ENCODE measurements at places on chromosomes 4 and X.

GRCh38 chrX:74421036-74421739, at the start of gene SLC16A2:
SLC16A2 (plus strand) TSS chrX:74421493; CDS start chrX:74421638, 145 bp downstream.
- no peak for DNase-seq

GRCh38 chr4:102778720-102779119, 18.0 kb upstream of the MANBA start:
- DNase-seq = no peak

GRCh38 chr4:79854856-79855502, 218.1 kb downstream of the ANTXR2 start:
- no peak for DNase-seq

- peak; percentile 9 for DNase-seq
Measured at GRCh38 chr4:155353923-155354540, 22.7 kb downstream of the MAP9 start.

GRCh38 chr4:163448540-163449203, 24.9 kb downstream of the TKTL2 start:
- no peak for DNase-seq

- no peak for DNase-seq
Measured at GRCh38 chrX:74535408-74536151, 78.8 kb downstream of the RLIM start.

GRCh38 chr4:2482192-2482591, 13.3 kb downstream of the RNF4 start:
- no peak for DNase-seq

GRCh38 chr4:68655764-68656444, 14.5 kb downstream of the UGT2B15 start:
- DNase-seq = no peak

GRCh38 chr4:118883861-118884260, 4.8 kb upstream of the SYNPO2 start:
- no peak for DNase-seq

- DNase-seq = no peak
Measured at GRCh38 chrX:131861088-131861787, 161.9 kb upstream of the STK26 start.

DNA sequence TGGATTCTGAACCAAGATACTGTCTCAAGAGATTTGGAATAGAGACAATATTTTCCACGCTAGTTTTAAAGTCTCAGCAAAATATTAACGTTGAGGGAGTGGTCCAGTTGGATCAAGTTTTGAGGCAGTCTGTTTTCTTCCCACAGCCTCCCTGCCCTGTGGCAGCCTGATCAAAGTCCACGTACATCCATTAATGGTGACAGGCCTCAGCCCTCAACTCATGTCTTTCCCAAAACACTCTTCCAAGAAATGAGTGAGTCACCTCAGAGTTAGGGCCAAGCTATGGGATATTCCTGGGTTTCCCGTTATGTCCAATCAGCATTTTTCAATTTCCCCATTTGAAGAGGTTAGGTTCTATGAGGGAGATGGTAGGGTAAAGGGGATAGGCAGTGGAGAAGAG, 28.5 kb downstream of the EGFL6 start:
- no peak for DNase-seq

- no peak for DNase-seq
Measured at GRCh38 chrX:136585960-136586359, 53.9 kb downstream of the VGLL1 start.

- peak; percentile 16 for DNase-seq
Measured at GRCh38 chr4:155787113-155787710, 28.4 kb downstream of the GUCY1B1 start.

- DNase-seq = no peak
Measured at GRCh38 chr4:46909078-46909477, at the start of gene COX7B2. COX7B2 (minus strand) TSS chr4:46909245; CDS start chr4:46735192, 174,053 bp downstream.

- DNase-seq = no peak
Measured at GRCh38 chr4:42490015-42490414, 92.7 kb downstream of the SHISA3 start.

DNA sequence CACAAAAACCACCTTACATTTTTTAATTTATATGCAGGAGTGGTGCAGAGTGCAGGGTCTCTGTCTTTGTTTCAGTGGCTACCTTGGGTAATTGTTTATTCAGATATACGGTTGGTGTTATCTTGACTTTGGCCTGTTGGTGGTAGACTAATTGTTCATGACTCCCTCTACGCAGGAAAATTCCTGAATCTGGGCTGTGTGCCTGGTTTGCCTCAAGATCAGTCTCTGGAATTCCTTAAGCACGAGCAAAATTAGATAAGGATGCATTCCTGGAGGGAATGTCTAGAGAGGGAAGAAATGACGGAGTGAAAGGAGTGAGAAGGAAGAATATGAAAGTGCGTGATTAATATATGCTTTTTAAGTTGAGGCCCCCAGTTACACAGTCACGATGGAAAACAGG, 576.9 kb upstream of the PCDH10 start:
- DNase-seq = no peak

DNA sequence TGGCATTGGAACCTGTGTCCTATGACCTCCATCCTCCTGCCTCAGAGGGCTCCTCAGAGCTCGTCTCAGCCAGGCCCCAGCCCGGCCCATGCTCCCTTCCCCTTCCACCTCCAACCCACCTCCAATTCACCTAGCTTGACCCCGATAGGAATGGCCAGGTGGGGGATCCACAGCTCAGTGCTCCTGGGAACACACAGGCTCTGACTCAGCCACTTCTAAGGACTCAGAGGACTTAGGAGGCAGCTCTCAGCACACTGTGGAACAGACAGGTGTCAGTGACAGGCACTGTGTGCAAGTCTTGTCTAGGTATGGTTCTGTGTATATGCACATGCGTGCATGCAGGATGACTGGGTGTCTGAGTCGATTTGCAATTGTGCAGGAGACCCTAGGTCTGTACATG, 44.8 kb downstream of the PJA1 start:
- no peak for DNase-seq

DNA sequence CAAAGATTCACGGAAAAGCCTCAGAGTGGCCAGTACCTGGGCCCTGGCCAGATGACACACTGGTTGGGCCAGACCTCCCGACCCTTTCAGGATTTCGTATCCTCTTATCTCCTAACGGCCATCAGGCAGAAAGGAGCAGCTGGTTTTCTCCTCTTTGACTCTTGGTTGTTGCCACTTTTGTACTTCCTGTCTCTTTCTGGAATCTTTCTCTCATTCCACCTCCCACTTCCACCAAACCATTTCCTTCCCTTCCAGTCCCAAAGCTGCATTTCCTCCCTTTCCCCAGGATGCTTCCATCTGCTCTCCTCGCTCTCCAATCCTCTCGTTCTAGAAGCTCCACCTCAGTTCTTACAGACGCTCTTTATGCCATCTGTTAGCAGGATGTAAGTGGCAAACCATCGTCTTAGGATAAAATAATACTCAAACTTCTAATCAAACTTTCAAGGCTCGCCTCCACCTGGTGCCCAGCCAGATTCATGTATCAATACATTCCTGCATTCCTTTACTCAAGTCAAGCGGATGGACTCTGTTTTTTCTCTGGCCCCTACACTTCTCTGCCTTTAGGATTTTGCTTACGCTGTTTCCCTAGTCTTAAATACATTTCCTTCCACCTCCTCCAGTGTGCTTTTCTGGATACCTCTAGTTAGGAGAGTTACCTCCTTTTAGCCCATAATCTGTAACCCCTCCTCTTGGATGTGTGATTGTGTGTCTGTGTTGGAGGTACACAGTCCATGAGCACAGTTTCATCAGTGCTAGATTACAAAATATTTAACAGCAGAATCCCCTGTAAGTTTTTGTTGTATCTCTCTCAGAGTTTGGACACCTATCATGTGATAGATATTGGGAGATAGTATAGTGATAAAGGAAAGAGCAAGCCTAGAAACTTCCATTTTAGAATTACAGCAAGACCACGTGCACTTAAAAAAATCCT, 70.4 kb downstream of the LDB2 start:
- no peak for DNase-seq

- peak; percentile 40 for DNase-seq
Measured at GRCh38 chr4:153083447-153083947, 120.7 kb upstream of the TRIM2 start.

DNA sequence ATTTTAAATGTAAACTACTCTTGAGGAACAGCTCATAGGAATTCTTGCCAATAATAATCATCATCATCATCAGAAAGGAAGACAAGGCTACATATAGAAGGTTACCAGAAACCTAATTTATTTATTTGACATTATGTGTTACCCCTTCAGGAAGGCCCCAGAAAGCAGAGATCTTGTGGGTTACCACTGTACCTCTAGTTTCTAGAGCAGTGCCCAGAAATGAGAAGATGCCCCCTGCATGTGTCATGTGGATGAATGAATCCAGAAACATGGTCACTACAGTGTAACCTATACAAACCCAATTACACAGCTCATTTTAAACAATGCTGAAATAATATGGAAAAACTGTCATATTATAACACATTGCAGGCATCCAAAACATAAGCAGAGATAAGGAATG, 70.4 kb downstream of the ARAP2 start:
- DNase-seq = no peak

DNA sequence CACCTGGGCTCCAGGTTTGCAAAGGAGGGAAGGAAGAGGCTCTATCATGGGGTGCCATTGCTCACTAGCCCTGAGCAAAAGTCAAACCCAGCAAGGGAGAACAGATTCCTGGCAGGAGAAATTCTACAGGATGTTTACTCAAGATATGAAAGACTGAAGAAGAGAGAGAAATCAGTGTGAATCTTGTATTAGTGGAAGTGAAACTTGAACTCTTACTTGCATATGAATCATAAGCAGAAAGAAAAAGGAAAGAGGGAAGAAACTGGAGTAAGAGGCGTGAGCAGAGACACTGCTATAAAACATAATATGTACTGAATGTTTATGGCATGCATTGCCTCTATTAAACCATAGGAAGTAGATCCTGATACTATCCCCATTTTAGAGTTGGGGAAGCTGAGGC, 60.9 kb downstream of the C4orf46 start:
- no peak for DNase-seq

GRCh38 chrX:11420851-11421250, 127.6 kb downstream of the AMELX start:
- no peak for DNase-seq

GRCh38 chr4:8819473-8820177, 52.0 kb downstream of the HMX1 start:
- no peak for DNase-seq

GRCh38 chr4:2255501-2256155, 6.3 kb downstream of the MXD4 start:
- no peak for DNase-seq

DNA sequence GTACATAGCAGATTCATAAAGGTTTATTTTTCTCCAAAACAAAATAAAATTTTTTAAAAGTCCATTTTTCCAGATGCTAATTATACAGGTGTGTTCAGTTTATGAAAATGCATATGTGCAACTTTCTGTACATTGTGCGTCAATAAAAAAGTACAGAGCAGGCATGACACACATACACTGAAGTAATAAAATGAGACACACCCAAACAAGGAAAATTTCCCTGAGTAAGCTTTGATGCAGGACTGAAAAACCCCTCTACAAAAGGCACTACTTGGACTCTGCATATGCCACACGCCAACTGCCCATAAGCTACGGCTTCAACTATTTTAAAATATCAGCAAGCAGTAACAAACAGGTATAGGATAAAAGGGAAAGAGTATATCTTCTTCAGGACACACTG, 13.8 kb downstream of the ARAP2 start:
- no peak for DNase-seq

DNA sequence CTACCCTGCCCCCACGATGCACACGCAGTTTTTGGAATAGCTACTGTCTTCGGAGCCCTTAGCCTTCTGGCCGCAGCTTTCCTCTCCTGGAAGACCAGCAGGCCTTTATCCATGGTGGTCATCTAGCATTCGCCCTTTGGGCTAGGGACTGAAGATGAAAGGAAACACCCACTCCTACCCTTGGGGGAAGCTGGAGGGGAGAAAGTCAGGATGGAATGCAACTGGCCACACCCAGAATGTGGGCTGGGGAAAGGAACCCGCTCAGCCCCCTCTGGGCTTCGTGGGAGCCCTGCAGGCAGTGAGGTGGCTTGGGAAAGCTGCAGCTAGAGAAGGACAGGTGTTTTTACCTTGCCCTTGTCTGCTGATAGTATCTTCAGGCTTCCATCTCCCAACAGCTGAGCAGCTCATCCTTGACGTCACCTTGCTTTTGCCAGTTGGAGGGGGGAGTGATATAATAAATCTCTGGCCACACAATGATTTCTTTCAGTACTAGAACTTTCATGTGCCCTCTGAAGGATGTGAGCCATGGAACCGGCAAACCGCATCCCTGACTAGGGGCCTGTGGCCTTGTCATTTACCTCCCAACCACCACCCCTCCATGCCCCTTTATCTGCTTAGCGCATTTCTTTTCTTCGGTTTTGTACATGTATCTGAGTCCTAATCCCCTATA, 59.0 kb downstream of the ELF4 start:
- no peak for DNase-seq

GRCh38 chr4:3710451-3711182, 55.6 kb upstream of the ADRA2C start:
- no peak for DNase-seq

DNA sequence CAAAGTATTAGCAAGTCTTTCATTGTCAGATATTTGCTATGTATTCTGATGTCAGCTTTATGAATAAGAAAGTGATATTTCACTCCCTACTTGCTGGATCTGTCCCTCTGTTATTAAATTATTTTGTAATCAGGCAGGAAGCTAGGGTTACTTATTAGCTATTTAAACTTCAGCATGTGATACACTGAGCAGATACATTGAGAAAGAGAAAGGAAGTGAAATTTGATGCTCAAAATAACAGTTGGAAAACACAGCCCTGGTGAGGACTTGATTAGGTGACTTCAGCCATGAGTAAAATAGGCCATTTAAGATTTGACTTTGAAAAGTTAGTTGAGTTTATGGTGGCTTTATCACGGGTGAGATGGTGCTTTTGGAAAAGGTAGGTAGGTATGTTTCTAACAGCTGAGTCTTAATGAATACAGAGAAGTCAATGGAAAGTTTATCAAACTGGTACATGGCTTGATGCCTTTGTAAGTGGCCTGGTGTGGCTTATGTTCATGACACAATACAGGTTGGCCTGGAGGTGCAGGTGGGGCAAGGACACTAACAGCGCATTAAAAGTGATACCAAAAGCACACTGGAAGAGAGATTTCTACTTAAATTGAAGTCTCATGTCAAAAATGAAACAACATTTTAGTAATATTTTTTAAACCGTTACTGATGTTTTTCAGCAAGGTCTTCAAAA, 321.2 kb upstream of the SPOCK3 start:
- no peak for DNase-seq

DNA sequence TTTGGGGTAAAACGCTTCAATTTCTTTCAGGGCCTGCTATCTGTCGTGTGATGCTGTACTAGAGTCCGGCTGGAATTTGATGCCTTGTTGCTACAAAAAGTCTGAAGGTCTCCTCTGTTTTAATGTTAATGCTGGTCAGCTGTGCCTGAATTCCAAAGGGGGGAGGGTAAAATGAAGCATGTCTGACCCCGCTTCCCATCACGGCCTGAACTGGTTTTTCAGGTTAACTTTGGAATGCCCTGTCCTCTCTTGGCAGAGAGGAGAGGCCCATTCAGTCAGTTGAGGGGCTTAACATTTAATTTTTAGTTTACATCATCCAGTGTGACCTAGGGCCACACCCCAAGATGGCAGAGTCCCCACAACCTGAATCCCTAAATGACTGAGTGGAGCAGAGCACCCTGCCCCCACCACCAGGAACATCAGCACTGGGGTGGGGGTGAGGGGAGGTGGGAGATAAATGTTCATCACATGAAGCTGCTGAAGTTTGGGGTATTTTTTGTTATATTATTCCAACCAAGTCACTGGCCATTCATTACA, 47.9 kb upstream of the GPR78 start:
- no peak for DNase-seq

GRCh38 chrX:43655151-43656004, 721 bp upstream of the MAOA start:
- no peak for DNase-seq

- DNase-seq = no peak
Measured at GRCh38 chr4:4662230-4662629, 120.4 kb upstream of the STX18 start.

Measured in NCI-H2081 treated with DMSO at 0.1 percent for 48 hours (cell line).